ENCODE measurements at places on chromosomes 12 and 14. TPM values are rescaled to one million over a fixed set of nuclear protein-coding genes. Genes with fewer than 3 reads are reported as not detected.
A peak's percentile ranks its signal among the peaks of the same experiment; 100 is the strongest.

The NCAPD2 gene
- total RNA-seq = 13.1 TPM

The PTHLH gene
- not detected for total RNA-seq

The CLEC4A gene
- 4.9 TPM for total RNA-seq

The GLIPR1L2 gene
- 1.8 TPM for total RNA-seq

The GARIN6 gene
- not detected for total RNA-seq

The SPIC gene
- total RNA-seq = not detected

The SVOP gene
- total RNA-seq = 2.6 TPM

DNA sequence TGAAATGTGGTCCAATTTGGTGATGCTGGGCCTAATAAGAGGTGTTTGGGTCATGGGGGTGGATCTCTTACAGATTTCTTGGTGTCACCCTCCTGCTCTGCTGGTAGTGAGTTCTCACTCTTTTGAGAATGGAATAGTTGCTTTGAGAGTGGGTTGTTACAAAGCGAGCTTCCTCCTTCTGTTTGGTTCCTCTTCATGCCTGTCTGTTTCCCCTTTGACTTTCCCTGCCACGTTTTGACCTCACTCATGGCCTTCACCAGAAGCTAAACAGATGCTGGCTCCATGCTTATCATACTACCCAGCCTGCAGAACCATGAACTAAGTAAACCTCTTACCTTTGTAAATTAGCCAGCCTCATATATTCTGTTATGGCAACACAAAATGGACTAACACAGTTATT lies 57.7 kb upstream of the LDHB start:
- DNase-seq = no peak

DNA sequence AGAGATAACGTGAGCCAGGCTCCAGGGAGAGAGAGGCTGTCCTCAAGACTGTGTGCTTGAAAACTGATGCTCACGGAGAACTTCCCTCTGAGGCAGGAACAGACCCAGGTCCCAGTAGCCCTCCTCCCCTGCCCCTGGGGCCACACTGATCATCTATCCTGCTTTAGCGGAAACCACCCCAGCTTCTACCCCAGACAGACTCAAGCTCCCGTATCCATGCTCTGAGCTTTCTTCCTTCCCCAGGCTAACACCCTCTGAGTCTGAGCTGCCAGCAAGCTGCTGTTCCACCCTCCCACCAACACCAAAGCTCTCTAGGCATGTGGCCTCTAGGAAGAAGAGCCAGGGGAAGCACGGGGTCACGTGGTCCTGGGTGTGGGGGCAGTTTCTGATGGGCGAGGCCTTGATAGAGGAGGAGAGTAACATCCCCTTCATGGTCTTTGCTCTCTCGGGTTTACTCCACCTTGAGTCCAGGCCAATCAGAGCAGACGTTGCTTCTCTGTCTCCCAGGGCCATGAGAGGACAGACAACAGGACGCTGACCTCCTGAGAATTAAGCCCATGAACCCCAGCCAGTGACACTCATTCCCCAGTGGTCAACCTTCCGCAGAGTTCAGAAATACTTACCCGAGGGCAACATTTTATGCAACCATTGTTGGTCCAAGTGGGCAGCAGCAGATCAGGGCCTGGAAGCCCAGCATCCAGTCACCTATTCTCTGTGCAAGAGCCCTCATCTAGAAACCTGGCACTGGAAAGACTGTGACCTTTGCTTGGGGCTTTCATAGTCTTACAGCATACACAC lies 1.4 kb downstream of the PCK2 start:
- no peak for DNase-seq

GRCh38 chr12:50111395-50111692 lies 692 bp upstream of the COX14 start:
- no peak for DNase-seq

DNA sequence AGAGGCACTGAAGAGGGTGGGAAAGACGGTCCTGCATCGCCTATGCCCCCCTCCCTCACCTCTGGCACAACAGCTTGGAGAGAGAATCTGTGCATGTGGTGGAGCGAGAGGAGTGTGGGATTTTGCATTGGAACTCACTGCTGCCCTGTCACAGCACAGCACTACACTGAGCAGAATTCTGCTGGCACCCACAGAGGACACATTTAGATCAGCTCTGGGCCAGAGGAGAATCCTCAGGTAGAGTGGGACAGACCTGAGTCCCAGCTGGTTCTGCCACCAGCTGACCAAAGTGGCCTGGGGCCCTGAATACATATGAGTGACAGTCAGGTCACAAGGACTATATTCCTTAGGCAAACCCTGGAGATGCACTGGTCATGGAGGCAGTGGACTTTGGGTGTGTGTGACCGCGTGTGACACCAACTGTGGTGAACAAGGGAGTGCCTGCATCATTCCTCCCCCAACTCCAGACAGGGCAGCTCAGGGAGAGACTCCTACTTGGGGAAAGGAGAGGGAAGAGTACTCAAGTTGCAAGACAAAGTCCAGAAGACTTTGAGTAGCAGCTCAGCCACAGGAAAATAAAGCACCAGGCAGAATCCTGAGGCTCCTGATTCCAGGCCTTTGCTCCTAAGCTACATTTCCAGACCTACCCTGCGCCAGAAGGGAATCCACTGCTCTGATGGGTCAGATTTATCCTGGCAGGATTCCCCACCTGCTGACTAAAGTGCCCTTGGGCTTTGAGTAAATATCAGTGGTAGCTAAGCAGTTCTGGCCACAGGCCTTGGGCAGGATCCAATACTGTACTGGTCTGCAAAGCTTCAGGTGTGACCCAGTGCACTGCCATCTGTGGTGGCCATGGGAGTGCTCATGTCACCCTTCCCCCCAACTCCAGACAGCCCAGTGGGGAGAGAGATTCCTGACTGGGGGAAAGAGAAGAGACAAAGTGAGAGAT lies 10.6 kb upstream of the ACOT1 start:
- DNase-seq = peak; percentile 51

- DNase-seq = no peak
Measured at GRCh38 chr12:99381992-99382391, 265.6 kb upstream of the GARIN6 start.

GRCh38 chr14:56199982-56200577 lies 81.9 kb downstream of the PELI2 start:
- DNase-seq = no peak

DNA sequence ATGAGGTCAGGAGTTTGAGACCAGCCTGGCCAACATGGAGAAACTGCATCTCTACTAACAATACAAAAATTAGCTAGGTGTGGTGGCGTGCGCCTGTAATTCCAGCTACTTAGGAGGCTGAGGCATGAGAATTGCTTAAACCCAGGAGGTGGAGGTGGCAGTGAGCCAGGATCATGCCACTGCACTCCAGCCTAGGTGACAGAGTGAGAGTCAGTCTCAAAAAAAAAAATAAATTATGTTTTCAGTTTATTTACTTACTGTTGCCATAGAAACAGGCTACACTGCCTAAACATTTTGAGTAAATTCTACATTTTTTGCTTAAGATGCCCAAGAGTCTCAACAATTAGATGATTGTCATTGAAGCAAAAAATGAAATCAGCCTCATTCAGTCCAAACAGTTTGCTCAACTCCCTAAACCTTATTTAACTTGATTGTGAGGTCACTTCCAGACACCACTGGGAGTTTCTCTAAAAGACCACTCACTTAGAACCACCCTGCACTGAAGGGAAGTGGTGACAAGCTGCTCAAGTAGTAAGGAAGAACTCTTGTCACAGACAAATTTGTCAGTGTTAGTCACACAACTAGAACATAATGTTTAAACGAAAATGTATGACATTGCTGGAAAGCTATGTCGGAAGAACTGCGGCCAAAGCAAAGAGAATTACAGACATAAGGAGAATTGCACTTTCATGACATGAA lies 9.8 kb upstream of the GNPNAT1 start:
- DNase-seq = no peak

- no peak for DNase-seq
Measured at GRCh38 chr14:32396885-32397284, 67.8 kb downstream of the AKAP6 start.

- no peak for DNase-seq
Measured at GRCh38 chr12:124665511-124665910, 98.1 kb upstream of the NCOR2 start.

- DNase-seq = peak; percentile 46
Measured at GRCh38 chr12:89384050-89384758, 31.9 kb upstream of the DUSP6 start.

DNA sequence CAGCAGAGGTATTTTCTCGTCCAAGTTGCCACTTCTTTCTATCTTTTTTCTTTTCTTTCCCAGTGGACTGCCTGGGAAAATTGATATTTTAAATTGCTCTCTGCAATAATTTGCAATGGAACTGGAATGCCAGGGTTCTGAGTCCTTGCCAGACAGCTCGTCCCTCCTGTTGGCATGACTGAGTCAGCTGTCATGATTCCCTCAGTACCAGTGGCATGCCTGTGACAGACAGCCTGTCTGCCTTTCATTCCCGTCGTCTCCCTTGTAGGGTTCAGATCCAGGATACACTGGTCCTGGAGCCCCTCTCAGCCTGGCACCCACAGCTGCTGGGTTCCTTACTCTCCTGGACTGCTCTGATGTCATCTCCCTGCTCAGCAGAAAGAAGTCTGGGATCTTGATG lies 84.8 kb downstream of the PTPN11 start:
- DNase-seq = no peak

DNA sequence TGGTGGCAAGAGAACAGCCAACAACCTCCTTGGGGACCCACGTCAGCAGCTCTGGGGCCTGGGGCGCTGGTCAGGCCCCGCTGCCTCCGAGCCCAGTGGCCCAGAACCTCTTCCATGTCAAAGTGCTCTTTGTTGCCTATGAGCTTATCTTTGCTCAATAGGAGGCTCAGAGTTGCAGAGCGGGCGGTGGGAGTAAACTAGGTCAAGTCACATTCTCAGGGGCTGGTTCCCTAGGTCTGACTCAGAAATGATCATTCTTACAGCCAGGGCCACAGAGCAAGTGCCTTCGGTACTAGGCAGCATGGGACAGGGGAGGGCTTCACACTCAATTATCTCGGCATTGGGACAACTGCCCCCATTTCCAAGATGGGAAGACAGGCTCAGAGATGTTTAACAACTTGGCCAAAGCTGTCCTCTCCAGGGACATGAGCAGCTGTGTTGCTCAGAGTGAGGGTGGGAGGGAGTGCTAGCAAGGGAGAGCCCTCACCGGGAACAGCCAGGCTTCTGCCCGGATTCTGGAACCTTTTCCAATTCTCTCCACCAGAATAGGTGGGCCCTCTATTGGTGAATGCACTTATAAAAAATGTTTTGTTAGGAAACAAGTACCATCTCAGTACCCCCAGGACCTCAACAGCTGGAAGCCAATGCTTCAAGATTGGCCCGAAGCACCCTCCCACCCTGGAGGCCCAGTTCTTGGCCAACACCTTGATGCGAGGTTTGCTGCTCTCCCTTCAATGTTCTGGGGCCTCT lies 11.9 kb downstream of the SLC25A29 start:
- peak; percentile 60 for DNase-seq

DNA sequence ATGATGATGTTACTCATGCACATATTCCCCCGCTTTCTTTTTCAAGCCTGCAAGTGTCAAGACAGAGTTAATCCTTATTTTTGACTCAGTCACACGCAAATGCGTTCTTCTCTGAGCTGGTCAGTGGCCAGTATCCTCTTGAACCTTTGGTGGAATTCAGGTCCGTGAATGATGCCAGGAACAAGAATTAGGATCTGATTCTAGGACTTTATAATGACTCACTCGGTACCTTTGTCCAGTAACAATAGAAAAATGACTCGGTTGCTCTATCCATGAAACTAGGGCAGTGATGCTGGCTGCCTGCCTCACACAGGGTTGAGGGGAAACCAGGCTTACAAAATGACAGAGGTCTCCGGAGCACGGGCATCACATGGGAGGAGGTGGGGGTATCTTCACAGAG lies 185.8 kb upstream of the NUDT4 start:
- DNase-seq = no peak

GRCh38 chr14:88605594-88605993 lies 42.8 kb downstream of the ZC3H14 start:
- no peak for DNase-seq
